ENCODE measurements at places on chromosomes 4 and X. TPM values are rescaled to one million over a fixed set of nuclear protein-coding genes. Genes with fewer than 3 reads are reported as not detected.

DNA sequence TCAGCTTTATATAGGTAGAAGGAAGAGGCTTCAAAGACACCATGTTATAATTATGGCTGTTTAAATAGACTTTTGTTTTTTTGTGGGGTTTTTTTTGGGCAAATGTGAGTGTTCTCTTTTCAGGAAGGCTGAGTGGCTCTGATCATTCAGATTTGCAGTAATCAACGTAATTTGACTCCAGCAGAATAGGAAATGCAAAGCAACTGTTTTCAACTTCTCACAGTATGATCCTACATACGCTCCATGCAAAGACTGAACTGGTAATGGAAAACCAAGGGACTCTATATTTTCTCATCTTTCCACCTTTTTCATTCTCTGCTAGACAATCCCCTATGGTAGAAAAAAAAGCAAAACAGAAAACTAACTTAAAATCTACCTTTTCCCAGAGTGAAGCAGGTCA lies 10.8 kb downstream of the ADH1B start:
- no peak for DNase-seq

- no peak for DNase-seq
Measured at GRCh38 chr4:184293552-184293951, 75.9 kb upstream of the ENPP6 start.

- no peak for DNase-seq
Measured at GRCh38 chrX:13485167-13485566, 84.2 kb upstream of the EGFL6 start.

GRCh38 chrX:57178605-57179004 lies 41.4 kb upstream of the SPIN2A start:
- DNase-seq: no peak

DNA sequence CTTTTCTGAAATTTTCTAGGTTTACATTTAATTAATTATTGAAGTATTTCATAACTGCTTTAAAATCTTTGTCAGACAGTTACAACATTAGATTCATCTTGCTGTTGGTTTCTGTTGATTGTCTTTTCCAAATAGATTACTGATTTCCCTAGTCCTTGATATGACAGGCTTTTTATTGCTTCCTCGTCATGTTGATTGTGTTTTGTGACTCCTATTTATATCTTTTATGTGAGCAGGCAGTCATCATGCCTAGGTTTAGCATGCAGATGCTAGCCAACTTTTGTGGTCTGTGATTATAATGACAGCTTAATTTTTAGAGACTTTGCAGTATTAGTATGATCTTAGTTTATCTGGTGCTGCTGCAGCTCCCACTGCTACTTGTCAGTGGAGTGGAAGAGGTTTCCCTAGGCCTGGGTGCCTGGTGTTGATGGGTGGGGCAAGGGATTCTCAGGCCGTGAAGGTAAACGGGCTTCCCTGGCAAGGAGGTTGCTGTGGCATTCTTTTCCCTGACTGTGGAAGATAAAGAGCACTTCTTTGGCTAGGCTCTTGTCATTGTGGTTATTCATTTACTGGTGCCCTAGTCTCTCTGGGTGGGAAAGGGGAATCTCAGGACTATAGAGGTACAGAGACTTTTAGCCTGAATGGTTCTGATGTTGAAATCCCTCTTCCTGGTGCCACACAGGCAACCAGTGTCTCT lies 65.7 kb downstream of the SERPINA7 start:
- DNase-seq: no peak

DNA sequence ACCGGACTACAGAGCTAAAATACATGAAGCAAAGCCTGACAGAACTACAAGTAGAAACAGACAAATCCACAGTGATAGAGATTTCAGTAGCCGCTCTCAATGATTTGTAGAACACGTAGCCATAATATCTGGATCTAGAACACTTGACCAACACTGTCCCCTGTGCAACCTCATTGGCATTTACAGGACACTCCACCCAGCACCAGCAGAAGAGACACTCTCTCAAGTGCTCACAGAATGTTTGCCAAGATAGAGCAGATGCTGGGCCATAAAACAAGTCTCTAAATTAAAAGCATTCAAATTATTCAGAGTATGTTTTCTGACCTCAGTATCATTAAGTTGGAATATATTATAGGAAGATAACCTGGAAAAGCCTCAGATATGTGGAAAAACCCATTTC lies 21.7 kb downstream of the HTT start:
- no peak for DNase-seq

GRCh38 chrX:103918571-103919269 lies 43.7 kb upstream of the TMSB15B start:
- peak; percentile 37 for DNase-seq

The HAND2 gene
- not detected for polyA plus RNA-seq

The GCNA gene
- polyA plus RNA-seq: 0.67 TPM

The TEX13C gene
- polyA plus RNA-seq: not detected

The CT45A1 gene
- polyA plus RNA-seq: not detected

The FRG2 gene
- polyA plus RNA-seq: not detected
